ENCODE measurements at places on chromosomes 11 and 22.

GRCh38 chr11:69239641-69240040 is 54.3 kb upstream of the MYEOV start:
- DNase-seq, result no peak

DNA sequence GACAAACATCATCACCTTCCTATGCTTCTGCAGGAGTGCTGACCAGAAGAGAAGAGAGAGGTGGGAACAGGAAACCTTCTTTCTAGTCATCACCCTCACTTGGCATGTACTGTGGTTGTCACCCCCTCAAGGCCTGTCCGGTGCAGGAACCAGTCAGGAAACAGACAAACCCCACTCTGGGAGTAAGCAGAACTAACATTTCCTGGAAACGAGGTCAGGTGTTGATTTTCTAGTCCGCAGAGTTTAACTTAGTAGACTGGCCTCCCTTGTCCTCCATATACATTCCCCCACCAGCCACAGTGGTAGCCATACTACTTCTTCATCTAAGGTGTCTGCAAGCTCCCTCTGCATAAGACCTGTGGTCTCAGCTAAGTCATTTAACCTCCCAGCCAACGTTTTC is 80.7 kb upstream of the NCAM1 start:
- no peak for DNase-seq

DNA sequence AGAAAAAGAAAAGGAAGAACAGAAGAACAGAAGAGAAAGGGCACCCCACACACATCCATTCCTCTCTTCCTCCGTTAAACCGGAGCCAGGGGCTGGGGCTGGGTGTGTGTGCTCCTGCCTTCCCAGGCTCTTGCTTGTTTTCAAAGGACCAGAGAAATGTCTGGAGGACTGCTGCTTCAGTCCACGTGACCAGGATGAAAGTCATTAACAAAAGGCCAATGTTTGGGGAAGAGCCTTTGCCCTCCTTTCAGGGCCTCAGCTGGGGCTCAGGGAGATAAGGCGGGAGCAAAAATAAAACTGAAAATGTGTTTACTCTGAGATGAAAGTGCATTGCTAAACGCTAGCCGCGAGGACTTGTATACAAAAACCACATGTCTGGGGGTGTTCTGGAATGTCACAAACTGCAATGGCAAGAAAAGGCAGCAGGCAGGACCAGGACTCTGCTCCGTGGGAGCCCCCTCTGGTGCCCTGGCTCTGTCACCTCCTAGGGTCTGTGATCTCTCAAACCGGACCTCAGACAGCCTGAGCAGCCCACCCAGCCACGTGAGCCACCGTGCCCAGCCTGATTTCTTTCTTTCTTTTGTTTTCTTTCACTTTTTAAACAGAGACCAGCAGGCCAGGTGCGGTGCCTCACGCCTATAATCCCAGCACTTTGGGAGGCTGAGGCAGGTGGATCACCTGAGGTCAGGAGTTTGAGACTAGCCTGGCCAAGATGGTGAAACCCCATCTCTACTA is 31.6 kb upstream of the MYH9 start:
- no peak for DNase-seq

GRCh38 chr11:45385423-45385822 is 99.3 kb upstream of the SYT13 start:
- DNase-seq, result no peak

DNA sequence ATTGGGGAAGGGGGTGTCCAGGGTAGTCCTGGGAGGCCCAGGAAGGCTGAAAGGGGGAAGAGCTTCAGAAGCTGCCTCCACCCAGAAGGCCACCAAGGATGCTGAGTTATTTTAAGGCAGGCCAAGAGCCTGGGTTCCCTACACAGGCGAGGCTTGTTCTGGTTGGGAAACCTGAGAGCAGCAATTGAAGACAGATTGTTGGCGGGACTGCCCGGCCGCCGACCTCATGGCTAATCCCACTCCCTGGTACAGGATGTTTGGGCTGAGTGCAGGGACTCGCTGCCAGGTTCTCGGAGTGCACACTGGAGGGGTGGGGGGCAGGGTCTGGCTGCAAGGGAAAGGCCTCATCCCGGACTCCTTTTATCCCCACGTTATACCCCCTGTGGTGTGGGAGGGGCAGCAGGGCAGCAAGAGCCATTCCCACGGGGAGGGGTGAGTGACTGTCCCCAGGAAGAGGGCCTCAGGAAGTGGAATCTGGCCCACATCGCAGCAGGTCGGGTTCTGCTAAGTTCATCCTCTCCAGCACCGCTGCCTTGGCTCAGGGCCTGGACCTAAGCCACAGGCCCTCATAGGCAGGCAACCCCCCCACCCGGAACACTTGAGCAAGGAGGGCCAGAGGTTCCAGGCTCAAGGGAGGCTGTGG is 43.6 kb upstream of the PRR5 start:
- DNase-seq, result no peak

GRCh38 chr11:109153836-109154235 is 268.2 kb upstream of the C11orf87 start:
- no peak for DNase-seq

DNA sequence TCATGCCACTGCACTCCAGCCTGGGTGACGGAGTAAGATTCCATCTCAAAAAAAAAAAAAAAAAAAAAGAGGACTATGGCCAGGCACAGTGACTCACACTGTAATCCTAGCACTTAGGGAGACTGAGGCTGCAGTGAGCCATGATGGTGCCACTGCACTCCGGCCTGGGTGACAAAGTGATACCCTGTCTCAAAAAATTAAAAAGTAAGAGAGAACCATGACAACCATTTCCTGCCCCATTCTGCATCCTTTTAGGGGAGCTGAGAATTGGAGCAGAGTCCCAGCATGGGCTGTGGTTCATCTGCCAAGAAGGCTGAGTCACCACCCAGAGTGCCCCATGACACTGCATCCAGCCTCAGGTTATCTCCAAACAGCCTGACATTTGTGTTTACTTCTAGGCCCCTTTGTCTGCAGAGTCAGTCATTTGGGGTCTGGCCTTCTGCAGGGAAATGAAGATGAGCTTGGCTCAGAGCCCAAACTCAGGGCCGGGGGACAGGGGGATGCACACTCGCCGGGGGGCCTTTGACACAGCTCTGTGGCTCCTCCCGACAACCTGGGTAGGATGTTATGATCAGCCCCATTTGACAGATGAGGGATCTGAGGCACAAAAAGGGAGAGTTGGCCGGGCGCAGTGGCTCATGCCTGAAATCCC is 4.7 kb downstream of the CSDC2 start:
- DNase-seq, result no peak

DNA sequence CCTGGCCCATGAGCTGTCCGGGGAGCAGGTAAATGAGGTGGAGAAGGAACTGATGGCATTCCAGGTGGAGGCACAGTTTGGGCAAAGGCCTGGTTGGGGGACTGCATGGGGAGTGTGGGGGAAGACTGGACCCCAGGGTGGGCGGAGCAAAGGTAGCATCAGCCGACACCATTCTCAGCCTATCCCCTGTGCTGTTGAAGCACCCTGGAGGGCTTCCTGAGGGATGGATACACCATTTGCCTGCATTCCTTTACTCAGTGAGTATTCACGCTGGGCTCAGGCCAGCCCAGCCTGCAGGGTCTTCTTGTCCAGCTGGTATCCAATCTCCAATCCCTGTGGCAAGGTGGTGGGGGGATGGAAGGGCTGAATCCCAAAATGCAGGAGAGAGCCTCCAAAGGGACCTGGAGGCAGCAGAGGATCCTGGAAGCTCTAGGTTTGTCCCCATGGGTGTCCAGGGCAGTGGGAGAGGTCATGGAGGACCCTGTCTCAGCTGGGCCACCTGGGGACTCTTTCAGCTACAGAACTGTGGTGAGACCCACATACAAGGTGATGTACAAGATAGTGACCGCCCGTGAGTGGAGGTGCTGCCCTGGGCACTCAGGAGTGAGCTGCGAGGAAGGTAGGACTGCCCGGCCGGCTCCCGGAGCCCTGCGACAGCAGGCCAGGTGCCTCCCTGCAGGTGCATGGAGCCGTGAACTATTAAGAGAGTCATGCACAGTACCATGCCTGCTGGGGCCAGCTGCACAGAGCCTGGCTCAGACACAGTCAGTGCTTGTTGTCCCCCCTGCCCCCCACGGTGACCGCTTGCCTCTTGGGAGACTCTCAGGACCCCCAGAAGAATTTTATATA is 9.5 kb downstream of the EMID1 start:
- DNase-seq, result no peak

DNA sequence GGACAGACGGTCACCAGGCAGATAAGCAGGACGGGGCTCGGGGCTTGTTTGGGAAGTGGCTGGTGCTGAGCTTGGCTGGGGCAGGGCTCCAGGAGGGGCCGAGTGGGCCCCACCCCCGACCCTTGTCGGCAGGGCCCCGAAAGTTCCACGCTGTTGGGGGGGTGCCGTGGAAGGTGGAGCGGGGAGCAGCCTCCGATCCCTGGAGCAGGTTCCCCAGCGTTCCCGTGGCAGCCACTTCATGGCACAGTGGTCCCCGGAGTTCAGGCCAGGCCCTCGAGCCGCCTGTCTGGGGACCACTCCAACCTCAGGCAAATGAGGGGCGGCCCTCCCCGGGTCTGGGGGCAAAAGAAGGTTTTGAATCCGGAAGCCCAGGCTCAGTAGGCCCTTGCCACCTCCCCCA is 46.7 kb upstream of the PPARA start:
- DNase-seq, result no peak

DNA sequence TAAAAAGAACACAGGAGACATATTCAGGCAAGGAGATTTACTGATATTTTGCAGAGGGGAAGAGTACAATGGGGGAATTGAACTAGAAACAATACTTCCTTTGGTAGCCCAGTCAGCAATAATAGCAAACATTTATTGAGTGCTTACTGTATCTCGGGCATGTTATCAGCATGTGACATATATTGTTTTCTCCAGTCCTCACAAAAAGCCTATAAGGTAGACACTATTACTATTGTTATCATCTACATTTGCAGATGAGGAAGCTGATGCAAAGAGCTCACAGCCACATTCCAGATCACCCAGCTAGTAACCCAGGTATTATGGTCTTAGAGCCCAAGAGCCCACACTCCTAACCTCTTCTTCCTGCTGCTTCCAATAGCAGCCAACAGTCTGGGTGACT is 27.9 kb downstream of the NAV2 start:
- DNase-seq, result no peak

DNA sequence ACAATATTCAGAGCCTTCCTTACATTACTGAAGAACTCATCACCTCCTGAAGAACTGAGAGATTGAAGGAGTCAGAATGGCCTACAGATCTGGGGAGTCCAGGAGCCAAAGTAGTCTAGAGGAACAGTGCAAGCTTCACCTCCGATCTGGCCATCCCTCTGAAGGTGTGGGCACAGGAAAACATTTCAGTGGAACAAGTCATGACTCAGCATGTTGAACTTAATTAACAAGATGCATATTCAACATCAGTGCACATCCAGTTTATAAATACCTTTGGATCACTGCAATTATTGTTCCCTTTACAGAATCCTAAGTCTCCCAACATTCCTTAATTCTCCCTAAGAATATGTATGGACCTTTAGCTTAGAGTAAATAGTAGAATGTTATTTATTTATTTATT is 25.5 kb downstream of the PAAF1 start:
- DNase-seq, result no peak

DNA sequence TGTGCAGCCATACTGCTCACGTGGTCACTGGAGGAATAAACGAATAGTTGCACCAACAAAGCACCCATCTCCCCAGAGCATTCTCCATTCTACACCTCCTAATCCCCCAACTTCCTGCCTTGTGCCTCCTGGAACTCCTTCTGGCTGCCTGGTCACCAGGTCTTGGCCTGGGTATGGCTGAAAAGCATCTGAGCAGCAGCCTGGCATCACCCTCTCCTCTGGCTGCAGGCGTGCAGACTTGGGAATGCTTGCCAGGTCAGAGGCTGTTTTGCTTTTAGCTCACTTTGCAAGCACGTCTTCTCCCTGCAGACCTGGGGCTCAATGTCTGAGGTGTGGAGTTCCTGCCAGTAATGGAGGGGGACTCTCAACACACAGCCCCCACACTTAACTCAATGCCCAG is 33.3 kb upstream of the KCNJ11 start:
- no peak for DNase-seq

- no peak for DNase-seq
These were observed 95.7 kb downstream of the STIM1 start for GRCh38 chr11:3950996-3951660.

- DNase-seq, result no peak
These were observed 485.0 kb upstream of the KIRREL3 start for GRCh38 chr11:127485541-127485940.

DNA sequence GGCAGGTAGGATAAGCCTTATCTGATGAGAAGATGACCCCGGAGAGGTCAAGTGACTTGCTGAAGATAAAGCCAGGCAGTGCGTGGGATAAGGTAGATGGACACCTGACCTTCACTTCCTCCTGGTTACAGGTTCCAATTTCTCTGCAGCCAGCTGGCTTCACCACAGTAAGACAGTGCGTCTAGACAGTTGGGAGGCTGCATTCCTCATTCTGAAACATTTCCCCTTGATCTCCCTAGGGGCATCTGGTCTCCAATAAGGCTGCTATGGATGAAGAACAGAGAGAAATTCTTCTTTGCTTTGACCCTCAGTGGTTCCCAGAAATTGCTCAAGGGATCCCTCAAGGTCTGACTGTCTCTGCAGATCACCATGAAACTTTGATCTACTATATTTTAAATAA is 211.3 kb downstream of the MYO18B start:
- DNase-seq, result no peak

GRCh38 chr11:46066335-46066734 is 54.9 kb downstream of the PHF21A start:
- DNase-seq, result no peak

- DNase-seq, result peak; percentile 72
These were observed 27.6 kb downstream of the TENM4 start for GRCh38 chr11:79413268-79413667.

DNA sequence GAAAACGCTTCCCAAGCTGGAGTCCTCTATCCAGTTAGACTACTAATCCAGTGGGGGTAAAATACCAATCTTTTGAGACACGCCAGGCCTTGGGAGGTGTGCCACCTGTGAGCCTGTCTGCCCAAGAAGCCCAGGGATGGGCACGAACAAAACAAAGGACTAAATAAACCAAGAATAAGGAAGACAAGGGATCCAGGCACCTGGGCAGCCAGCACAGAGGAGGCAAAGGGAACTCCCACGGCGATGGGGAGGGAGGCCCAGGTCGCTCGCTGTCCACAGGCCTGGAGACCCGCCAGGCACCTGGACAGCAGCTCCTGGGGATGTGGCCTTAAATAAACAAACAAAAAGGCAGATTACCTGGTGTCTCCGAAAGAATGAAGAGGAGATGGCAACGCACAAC is 31.4 kb downstream of the LRFN4 start:
- no peak for DNase-seq

- DNase-seq, result no peak
These were observed 38.5 kb upstream of the SPON1 start for GRCh38 chr11:13923716-13924650.

GRCh38 chr11:58530236-58530635 is 22.3 kb upstream of the OR5B21 start:
- no peak for DNase-seq
